Activated CD4-positive, alpha-beta T cell treated with anti-CD3 and anti-CD28 coated beads for 1 hour (primary cell): ENCODE measurements at places on chromosomes 6 and 20.

- DNase-seq = no peak
These were observed 44.4 kb downstream of the CLIC5 start for GRCh38 chr6:45971287-45971686.

DNA sequence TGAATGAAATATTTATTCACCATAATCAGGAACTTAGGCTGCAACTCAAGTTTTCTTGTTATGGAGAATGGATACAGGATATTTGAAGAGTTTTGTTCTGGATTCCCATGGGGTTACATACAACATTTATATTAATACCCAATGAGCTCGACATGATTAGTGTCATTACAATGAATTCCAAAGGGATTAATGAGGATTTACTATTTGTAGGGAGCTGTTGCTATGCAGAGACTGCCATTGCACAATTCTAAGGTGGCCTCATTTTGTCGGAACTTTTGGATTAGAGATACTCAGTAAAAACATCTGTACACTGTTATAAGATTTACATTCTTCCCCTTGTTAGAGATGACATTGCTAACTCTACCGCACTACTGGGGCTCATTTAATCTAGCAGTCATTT lies 586.8 kb upstream of the MAP3K7 start:
- DNase-seq = no peak

- DNase-seq = no peak
These were observed 484.0 kb upstream of the SOX4 start for GRCh38 chr6:21109391-21110178.

DNA sequence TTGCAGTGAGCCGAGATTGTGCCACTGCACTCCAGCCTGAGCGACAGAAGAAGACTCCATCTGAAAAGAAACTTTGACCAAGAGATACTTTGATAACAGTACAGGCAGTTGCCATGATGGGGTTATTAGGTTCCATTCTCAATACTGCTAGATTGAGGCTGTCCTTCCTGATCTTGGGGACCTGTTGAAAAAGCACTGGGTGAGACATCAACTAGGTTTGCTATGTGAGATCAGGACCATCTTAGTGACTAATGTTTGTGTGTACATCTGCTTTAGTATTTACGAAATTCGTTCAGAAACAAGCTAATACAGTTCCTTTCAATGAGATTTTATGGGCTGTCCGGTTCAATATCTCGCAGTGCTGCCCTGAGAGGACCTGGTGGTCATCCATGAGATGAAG lies 2.6 kb downstream of the DSE start:
- no peak for DNase-seq
